ENCODE measurements at places on chromosomes 11 and 22.

- DNase-seq = no peak
Observed at GRCh38 chr22:21020802-21021429, 6.0 kb downstream of the P2RX6 start.

DNA sequence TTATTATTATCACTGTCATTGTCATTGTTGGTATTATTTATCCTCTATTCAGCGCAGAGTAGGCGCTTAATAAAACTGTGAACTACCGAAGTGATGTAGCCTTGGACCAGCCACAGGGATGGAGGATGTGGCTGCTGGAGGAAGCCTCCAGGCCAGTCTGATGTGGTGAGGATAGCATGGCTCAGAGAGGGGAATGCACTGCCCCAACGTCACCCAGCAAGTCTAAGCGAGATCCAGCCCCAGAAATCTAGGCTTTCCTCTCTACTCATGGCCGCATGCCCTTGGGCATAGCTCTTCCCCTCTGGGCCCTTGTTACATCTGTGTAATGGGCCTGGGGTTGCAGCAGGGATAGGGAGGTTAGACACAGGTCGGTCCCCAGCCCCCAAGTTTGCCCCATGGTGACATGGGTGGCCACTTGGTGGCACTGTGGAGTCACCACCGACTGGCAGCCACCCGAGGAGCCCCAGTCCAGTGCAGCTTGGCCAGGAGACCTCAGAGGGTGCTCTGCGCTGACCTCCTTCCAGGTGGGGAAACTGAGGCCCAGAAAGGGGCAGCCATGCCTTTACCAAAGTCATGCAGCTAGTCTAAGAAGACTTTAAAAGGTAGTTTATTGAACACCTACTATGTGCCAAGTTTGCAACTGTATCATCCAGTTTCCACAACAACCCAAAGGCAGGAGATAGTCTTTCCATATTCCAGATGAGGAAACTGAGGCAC is 395.7 kb downstream of the MN1 start:
- DNase-seq = peak; percentile 37

- no peak for DNase-seq
Observed at GRCh38 chr11:122108192-122108799, 7.7 kb downstream of the BLID start.

DNA sequence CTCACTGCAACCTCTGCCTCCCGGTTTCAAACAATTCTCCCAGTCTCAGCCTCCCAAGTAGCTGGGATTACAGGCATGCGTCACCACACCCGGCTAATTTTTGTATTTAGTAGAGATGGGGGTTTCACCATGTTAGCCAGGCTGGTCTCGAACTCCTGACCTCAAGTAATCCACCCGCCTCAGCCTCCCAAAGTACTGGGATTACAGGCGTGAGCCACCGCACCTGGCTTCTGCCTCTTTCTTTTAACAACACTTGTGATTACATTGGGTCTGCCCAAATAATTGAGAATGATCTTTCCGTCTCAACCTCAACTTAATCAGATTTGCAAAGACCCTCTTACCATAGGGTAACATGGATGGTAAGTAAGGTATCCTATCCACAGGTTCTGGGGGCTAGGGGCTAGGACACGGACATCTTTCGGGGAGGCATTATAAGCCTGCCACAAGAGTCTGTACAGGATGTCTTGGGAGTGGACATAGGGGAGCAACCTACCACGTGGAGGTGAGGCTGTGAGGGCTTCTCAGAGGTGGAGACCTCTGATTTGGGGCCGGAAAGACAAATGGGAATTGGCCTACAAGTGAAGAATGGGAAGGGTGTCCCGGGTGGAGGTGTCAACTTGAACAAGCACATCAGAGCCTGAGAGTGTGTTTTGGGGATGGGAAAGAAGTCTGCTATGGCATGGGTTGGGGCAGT is 2.7 kb upstream of the CBX6 start:
- DNase-seq = no peak

DNA sequence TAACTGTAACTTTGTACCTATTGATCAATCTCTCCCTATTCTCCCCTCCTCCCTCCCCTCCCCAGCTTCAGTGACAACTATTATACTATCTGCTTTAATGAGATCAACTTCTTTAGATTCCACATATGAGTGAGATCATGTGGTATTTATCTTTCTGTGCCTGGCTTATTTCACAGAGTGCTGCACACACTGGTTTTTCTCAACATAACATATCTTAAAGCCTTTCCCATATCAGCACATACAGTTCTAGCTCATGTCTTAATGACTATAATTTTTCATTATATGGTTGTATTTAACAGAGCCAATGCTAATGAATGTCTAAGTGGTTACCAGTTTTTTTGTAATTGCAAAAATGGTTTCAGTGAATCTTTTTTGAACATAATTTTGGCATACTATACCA is 340.3 kb upstream of the DDI1 start:
- DNase-seq = no peak

GRCh38 chr11:130159139-130159538 is 443 bp upstream of the ST14 start:
- DNase-seq = no peak

DNA sequence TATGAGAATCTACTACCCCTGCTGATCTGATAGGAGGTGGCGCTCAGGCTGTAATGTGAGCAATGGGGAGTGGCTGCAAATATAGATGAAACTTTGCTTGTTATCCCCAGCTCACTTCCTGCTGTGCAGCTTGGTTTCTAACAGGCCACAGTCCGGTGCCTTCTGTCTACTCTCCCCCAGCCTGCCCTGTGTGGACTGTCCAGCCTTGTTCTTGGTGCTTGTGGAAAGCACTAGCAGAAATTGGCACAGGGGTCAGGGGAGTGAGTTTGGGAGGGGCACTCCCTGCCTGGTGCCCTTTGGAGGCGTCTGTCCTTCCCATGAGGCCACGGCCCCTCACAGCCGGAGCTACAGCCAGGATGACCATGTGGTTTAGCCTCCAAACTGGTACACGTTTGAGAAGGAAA is 14.3 kb downstream of the MOV10L1 start:
- no peak for DNase-seq

- peak; percentile 9 for DNase-seq
Observed at GRCh38 chr11:2379466-2380174, 2.5 kb downstream of the CD81 start.

GRCh38 chr22:46638601-46639431 is 18.6 kb downstream of the GRAMD4 start:
- DNase-seq = no peak

GRCh38 chr11:100956351-100956750 is 173.3 kb downstream of the PGR start:
- DNase-seq = no peak

- peak; percentile 93 for DNase-seq
Observed at GRCh38 chr11:19962801-19963175, 197.5 kb downstream of the DBX1 start.

DNA sequence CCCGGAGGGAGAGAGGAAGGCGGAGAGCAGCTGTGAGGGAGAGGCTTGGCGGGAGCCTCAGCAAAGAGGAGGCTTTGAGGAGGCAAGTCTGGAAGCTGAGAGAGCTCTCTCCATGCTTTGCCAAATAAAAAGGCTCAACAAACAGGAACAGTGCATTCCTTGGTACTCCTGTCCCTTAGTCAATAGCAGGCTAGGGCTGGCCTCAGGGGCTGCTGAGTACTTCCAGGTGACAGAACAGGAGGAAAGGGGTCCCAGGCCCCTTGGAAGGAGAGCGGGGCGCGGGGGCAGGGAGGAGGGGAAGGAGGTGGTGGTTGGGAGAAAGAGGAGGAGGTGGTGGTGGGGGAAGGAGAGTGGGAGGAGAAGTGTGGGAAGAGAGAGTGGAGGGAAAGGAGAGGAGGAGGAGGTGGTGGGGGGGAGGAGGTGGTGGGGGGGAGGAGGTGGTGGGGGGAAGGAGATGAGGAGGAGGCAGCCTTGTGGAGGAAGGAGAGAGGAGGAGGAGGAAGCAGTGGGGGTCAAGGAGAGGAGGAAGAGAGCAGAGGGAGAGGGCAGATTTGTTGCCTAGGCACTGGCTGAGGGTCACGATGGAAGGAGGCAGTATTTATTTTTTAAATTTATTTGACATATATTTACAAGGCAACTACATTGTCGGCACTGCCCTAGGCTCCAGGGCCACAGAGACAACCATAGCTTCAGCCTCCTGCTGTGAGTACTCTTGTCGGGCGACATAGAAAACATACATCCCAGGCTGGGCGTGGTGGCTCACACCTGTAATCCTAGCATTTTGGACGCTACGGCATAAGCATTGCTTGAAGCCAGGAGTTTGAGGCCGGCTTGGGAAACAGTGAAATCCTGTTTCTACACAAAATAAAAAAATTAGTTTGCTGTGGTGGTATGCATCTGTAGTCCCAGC is 74.2 kb upstream of the ZBED5 start:
- no peak for DNase-seq

DNA sequence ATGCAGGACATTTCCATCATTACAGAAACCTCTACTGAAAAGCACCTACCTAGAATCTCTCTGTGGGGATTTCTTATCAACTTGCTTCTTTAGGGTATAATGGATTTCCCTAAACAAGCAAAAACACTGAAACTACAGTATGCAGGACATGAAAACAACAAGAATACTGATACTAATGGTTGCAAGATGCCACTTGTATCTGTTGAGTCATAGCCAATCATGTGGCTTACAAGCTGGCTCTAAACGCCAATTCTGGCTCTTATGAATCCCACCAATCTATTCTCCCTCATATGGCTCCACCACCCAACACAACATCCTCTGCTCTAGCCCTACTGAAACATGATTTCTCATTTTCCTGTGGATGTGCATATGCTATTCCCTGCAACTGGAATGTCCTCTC is 22.6 kb downstream of the TENM4 start:
- no peak for DNase-seq
